Hematopoietic multipotent progenitor cell treated with erythropoietin and hydrocortisone succinate and interleukin-3 and kit ligand, for 15 days (in vitro differentiated cells): ENCODE measurements at places on chromosomes 12 and 14.

DNA sequence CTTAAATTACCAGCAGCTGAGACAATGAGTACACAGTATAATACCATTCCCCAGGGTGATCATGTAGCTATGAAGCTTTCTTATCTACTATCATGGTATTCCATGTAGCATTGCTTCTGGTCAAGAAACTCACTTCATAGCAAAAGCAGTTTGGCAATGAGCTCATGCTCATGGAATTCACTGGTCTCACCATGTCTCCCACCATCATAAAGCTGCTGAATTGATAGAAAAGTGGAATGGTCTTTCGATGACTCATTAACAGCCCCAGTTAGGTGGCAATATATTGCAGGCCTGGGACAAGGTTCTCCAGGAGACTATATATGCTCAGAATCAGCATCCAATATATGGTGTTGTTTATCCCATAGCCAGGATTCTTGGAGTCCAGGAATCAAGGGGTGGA is 553.7 kb downstream of the FOXG1 start:
- no peak for DNase-seq

DNA sequence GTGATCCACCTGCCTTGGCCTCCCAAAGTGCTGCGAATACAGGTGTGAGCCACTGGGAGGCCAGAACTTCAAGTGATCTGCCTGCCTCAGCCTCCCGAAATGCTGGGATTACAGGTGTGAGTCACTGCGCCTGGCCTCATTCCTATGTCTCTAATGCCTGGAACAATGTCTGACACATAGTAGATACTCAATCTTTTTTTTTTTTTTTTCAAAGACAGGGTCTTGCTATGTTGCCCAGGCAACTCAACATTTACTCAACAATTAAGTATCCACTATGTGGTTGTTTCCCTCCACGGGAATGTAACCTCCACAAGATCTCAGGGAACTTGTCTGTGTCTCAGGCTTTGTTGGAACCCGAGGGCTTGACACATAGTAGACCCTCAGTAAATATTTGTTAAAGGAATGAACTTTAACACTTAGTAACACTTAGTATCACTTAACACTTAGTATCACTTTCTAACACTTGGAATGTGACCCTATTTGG is 3.0 kb upstream of the TMEM120B start:
- no peak for DNase-seq

GRCh38 chr12:110998165-110998564 is 77.8 kb upstream of the MYL2 start:
- DNase-seq: no peak

DNA sequence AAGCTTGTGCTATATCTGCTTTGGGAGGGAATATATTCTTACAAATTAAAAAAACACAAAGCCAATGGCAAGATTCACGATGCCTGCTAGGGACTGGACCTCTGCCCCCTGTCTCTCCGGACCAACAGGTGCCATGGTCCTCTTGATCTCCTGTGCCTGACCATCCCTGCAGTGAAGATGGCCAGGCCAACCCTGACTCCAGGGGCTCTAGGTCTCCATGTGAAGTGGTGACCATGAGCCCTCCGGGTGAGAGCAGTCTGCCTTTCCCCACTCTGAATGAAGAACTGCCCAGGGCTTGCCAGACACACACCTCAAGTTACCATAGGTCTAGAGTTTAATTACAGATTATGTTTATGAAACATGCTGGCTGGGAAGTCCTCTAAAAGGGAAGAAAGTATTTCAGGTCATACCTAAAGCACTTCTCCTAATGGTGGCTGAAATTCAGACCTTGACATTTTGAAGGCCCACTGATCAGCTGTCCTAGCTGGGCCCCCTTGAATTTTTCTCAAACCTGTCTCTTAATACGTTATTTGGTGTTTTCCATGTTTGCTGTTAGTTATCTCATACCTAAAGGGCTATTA is 1.4 kb downstream of the ARHGDIB start:
- no peak for DNase-seq

- DNase-seq: no peak
These were observed 406.1 kb upstream of the PDE3A start for GRCh38 chr12:19962192-19962591.

DNA sequence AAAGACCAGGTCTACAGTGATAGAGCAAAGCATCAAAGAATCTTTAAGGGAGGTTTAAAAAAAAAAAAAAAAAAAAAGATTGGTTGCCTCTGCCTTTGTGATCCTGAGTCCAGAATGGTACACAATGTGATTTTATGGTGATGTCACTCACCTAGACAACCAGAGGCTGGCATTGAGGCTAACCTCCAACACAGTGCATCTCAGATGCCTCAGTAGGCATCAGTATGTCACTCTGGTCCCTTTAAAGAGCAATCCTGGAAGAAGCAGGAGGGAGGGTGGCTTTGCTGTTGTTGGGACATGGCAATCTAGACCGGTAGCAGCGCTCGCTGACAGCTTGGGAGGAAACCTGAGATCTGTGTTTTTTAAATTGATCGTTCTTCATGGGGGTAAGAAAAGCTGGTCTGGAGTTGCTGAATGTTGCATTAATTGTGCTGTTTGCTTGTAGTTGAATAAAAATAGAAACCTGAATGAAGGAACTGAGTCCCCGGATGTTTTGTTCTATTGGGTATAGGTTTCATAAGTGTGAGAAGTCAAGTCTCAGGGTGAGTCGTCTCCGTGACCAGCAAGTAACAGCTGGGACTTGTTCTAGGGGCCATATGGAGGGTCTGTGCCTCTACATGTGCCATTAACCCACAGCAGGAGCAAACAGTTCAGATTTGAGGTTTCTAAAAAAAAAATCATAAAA is 9.3 kb downstream of the PEBP1 start:
- no peak for DNase-seq
